GM12892 (cell line): ENCODE measurements at places on chromosomes 2 and 18.

- DNase-seq = no peak
Measured at GRCh38 chr2:99682275-99683060, 192.7 kb upstream of the REV1 start.

- DNase-seq = no peak
Measured at GRCh38 chr2:216235462-216235861, 126.3 kb downstream of the XRCC5 start.

DNA sequence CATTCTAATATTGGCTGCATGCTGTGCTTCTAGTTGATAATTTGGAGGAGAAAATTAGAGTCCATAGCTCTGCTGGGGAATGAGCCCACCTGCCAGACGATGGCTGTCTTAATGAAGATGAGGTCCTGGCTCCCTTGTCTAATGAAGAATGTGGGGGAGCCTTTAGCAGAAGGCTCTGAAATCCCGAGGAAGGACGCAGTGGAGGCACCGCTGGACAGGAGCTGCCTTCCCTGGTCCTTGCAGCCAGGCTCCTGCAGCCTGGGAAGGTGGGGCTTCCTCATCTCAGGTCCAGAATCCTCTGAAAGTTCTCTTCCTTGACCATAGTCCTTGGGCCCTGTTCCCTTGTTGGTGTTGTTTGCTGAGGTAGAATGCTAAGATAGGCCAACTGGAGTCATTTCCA, 208.3 kb downstream of the AGAP1 start:
- no peak for DNase-seq

GRCh38 chr18:58867281-58867961, 2.7 kb downstream of the ZNF532 start:
- no peak for DNase-seq

GRCh38 chr18:45059695-45060094, 379.0 kb downstream of the SETBP1 start:
- no peak for DNase-seq

GRCh38 chr2:27471961-27472360, 17.6 kb downstream of the IFT172 start:
- DNase-seq = no peak

GRCh38 chr2:233743464-233744259, 14.8 kb downstream of the UGT1A3 start:
- no peak for DNase-seq

GRCh38 chr2:232328516-232329460, 49.8 kb upstream of the ALPP start:
- no peak for DNase-seq

DNA sequence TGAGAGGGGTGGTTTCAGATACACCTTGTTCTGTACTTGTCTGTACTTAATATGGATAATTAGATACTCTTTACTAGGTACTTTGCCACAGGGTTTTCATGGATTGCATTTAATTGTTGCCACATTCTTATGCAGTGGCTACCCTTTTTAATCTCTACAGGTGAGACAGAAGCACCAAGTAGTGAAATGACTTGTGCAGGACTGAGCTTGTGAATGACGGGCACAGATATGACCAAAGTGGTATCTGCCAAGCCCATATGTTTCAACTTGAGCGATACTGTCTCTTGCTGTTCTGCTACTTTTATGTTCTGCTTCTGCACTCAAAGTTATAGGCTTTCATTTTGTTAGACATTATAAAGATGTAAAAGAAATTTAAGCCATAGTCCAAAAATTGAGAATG, 288.2 kb downstream of the ARHGAP15 start:
- DNase-seq = no peak

DNA sequence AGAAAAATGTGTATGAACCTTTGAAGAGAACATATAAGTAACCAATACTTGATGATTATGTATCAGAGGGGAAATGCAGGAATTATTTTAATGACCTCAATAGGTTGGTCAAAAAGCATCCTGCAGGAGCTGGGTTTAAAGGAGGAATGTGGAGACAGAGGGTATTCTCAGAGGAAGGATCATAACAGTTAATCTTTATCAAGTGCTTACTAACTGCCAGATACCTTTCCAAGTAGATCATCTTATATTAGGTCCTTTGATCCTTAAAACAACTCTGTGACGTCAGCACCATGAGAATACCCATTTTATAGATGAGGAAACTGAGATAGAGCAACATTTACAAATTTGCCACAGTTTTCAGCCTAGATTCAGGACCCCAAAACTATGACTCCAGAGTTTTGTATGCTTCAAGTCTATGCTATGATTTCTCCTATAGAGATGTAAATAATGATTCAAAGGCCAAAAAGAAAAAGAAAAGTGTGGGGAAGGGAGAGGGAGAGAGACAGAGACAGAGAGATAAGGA, 3.0 kb downstream of the RFTN2 start:
- DNase-seq = no peak

- no peak for DNase-seq
Measured at GRCh38 chr2:205407984-205408383, 274.3 kb upstream of the NRP2 start.

DNA sequence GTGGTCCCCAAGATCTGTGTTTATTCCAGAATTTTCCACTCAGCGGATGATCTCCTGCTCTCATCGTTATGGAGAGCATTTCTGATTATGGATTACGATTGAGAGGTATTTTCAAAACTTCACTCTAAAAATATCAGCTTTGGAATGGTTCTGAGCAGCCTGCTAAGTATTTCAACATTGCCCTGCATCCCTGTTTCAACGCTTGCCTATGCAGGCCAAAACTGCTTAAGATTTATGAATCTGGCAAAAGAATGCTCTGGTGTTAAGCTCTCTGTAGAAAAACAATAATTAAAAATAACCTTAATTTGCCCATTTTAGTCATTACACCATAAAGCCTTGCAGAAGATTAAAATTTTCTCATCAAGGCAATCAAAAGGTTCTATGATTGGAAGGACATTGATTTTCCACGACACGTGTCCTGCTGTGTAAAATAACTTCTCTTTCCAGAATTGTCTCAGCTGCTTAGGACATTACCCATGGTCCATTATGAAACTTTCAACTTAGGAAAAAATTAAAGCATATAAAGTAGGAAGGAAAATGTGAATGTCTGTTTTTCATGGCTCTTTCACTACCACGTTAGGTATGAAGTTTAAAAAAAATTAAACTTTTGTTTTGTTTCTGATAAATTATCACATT, 229.9 kb downstream of the ACKR3 start:
- DNase-seq = no peak

DNA sequence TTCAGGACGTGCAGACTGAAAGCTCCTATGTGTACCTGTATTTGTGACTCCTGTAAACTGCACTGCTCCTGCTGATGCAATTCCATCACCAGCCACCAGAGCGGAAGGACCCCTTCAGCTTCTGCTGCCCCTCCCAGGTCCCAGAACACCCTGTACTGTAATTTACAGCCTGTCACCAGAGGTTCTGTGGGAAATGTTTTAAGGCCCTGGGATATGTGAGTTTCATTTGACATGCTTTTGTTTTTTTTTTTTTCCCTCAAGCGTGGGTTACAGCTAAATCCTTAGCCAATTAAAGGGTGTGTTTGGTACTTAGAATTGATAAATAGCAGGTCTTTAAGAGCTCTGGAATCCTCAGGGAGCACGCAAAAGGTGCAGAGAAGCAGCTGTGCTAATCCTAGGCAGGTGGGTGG, 79.4 kb downstream of the KCTD1 start:
- DNase-seq = no peak

DNA sequence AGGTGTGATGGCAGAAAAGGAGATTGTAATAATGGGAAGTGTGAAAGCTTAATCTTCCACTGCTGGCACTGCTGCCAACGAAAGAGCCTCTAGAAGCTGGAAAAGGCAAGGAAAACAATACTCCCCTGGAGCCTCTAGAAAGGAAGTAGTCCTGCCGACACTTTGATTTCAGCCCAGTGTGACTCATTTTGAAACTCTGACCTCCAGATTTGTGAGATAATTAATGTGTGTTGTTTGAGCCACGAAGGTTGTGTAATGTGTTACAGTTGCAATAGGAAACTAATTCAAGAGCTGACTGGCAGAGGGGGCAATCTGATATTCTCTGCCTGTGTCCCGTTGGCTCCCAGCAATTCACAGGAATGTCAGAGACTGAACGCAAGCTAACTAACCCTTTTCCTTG, 219.2 kb upstream of the UBE2E3 start:
- no peak for DNase-seq

GRCh38 chr2:6824962-6825361, 40.7 kb downstream of the CMPK2 start:
- DNase-seq = no peak
